ENCODE measurements at places on chromosomes 4 and X.

- no peak for DNase-seq
Observed at GRCh38 chr4:47858006-47858405, 20.1 kb upstream of the CORIN start.

- DNase-seq = no peak
Observed at GRCh38 chr4:163772238-163772637, 277.7 kb downstream of the TMA16 start.

- DNase-seq = no peak
Observed at GRCh38 chr4:16120720-16121119, 36.9 kb upstream of the PROM1 start.

- DNase-seq = no peak
Observed at GRCh38 chr4:16106956-16107355, 23.1 kb upstream of the PROM1 start.

All from activated T-cell treated with anti-CD3 and anti-CD28 coated beads for 24 hours (primary cell).